ENCODE measurements at places on chromosomes 5 and 9. TPM values are rescaled to one million over a fixed set of nuclear protein-coding genes. Genes with fewer than 3 reads are reported as not detected.

Gene PPP2R2B
- total RNA-seq = 36.6 TPM

Gene RANBP3L
- total RNA-seq = not detected

Gene C6
- not detected for total RNA-seq

Gene C5orf58
- total RNA-seq = 1.6 TPM

Gene IFNA2
- not detected for total RNA-seq

Gene PCSK1
- 3.2 TPM for total RNA-seq

Gene JAKMIP2
- 13.4 TPM for total RNA-seq

Gene LECT2
- total RNA-seq = not detected

Gene DELE1
- total RNA-seq = 59.6 TPM

Gene CCL19
- total RNA-seq = not detected

Gene ARSI
- total RNA-seq = 4.5 TPM

Gene GLRA1
- not detected for total RNA-seq

Gene SPIN1
- total RNA-seq = 143 TPM

Gene PCDHA4
- total RNA-seq = 5.3 TPM

Gene MEIKIN
- not detected for total RNA-seq

Gene PTGS1
- 1.3 TPM for total RNA-seq

Gene CDH12
- total RNA-seq = not detected

Gene PCDHGA2
- 0.31 TPM for total RNA-seq

Gene CATSPER3
- not detected for total RNA-seq

Gene AGXT2
- not detected for total RNA-seq

Gene SLC34A3
- total RNA-seq = not detected

Gene DPYSL3
- 385 TPM for total RNA-seq

Gene IL7R
- 0.25 TPM for total RNA-seq

Gene C7
- not detected for total RNA-seq

Gene FOXD4
- not detected for total RNA-seq

Gene GADD45G
- 7.0 TPM for total RNA-seq

Gene CER1
- total RNA-seq = 3.4 TPM

Gene ARL15
- total RNA-seq = 22.5 TPM

Gene CBY3
- 1.4 TPM for total RNA-seq

Gene ADGRV1
- total RNA-seq = 62.3 TPM

Gene PCDHB1
- 0.08 TPM for total RNA-seq

Gene NR5A1
- total RNA-seq = 0.42 TPM

Gene PTAR1
- total RNA-seq = 84.9 TPM

Gene FYB1
- not detected for total RNA-seq

Gene ANKRD34B
- total RNA-seq = 6.3 TPM

Gene ESM1
- total RNA-seq = not detected

Gene TRAF1
- total RNA-seq = 1.5 TPM

Measured in H1 (cell line).